ENCODE measurements at places on chromosomes 6 and 20.

DNA sequence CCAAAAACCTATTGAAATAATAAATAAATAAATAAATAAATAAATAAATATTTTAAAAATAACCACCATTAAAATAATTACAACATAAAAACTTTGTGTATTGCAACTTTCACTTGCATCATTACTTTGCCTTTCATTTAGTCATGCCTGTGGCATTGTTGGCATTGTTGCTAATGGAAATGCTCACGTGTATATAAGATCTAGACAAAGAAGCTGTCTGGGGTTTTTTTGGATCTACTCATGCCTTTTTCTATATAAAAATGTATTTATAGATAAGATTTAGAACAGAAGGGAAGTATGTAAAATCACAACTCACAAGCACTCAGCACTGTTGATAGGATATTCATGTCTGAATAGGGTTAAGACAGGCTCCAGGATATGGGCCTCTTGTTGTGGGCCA lies 27.9 kb downstream of the GFRA4 start:
- DNase-seq: no peak

DNA sequence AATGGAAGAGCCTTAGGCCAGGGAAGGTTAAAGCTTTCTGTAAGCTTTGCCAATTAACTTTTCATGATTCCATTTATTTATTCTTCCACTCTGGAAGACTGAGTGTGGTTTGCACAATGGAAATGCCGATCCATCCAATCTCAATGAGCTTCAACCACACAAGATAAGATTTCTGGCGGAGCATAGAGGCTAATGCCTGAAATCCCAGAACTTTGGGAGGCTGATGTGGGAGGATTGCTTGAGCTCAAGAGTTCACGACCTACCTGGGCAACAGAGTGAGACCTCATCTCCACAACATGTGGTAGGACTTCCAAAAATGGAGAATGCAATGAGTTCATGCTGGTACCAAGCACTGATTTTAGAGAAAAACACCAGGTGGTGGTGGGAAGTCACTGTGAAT lies 6.2 kb downstream of the ENPP1 start:
- DNase-seq: no peak

- DNase-seq: no peak
Measured at GRCh38 chr6:49866485-49866943, at the start of gene CRISP1. TSS of gene CRISP1 (minus strand) at chr6:49866535. CDS start at chr6:49857400, 9,135 bp downstream.

DNA sequence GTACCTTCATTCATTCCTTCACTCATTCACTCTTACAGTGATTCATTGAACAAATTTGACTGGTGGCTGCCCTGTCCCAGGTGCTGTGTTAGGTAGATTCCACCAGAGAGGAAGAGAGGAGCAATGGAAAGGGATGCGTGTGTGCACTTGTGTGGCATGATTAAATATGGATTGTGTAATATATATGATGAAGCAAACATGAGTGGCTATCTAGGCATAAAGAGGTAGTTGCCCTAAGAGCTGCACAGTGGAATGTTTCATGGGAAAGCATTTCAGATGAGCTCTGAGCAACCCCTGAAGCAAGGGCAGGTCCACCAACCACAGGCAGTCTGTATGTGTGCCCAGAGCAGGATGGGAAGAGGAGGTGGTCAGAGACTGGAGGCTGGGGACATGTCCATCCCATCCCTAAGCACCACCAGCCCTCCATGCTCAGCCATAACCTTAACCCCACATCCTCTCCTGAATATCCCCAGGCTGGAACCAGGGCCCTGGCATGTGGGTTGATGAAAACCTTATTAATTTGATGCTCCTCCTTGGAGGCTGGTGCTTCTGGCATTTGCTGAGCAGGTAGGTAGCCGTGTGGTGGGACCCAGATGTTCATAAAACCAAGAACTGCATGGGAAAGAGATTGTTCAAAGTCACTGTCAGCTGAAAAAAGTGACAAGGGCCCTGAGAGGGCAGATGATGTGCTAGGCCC lies 226.2 kb downstream of the SYNDIG1 start:
- DNase-seq: no peak

- no peak for DNase-seq
Measured at GRCh38 chr20:9036593-9036992, 32.3 kb upstream of the PLCB4 start.

- no peak for DNase-seq
Measured at GRCh38 chr6:126721581-126722160, 381.8 kb downstream of the CENPW start.

GRCh38 chr6:114342826-114343781 lies at the start of gene HS3ST5:
TSS of gene HS3ST5 (minus strand) at chr6:114343023. CDS start at chr6:114062845, 280,178 bp downstream.
- DNase-seq: no peak

GRCh38 chr20:52071136-52071535 lies 120.4 kb downstream of the ZFP64 start:
- DNase-seq: no peak

DNA sequence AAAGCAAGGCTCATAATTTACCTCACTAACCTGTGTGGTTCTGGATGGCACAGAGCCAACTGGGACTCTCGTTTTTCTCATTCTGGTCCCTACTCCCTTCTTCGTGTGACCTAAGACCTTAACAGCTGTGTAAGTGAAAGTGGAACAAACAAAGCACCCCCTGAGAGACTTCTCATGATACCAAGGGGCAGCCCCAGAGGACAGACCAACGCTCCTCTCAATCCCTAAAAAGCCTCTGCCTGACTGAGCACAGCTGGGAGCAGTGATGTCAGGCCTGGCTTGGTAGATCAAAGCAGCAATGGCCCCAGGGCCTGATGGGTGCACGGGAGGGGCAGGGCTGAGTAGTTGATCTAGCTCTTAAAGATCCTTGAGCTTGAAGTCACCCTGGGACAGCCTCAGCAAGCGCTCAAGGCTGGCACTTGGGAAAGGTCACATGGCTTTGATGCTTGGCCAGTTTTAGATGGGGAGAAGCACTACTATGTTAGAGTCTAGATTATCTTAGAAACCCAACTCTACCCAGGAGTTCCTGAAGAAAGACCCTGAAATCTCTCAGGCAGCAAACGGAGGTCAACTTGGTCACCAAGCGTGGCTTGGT lies 16.2 kb upstream of the TGM2 start:
- no peak for DNase-seq

- no peak for DNase-seq
Measured at GRCh38 chr6:76382201-76382600, 309.7 kb upstream of the IMPG1 start.

DNA sequence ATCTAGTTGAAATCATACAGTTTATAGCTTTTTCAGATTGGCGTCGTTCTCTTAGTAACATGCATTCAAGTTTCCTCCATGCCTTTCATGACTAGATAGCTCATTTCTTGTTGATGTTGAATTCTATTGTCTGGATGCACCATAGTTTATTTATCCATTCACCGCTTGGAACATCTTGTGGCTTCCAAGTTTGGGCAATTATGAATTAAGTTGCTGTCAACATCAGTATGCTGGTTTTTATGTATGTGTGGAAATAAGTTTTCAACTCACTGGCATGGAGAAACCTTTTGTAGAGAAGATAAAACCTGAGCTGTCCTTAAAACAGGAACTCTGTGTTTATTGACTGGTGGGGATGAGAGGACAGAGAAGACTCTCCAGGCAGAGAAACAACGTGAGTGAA lies 248.0 kb downstream of the CDC5L start:
- DNase-seq: no peak

- no peak for DNase-seq
Measured at GRCh38 chr20:10563935-10564492, 109.8 kb downstream of the JAG1 start.

DNA sequence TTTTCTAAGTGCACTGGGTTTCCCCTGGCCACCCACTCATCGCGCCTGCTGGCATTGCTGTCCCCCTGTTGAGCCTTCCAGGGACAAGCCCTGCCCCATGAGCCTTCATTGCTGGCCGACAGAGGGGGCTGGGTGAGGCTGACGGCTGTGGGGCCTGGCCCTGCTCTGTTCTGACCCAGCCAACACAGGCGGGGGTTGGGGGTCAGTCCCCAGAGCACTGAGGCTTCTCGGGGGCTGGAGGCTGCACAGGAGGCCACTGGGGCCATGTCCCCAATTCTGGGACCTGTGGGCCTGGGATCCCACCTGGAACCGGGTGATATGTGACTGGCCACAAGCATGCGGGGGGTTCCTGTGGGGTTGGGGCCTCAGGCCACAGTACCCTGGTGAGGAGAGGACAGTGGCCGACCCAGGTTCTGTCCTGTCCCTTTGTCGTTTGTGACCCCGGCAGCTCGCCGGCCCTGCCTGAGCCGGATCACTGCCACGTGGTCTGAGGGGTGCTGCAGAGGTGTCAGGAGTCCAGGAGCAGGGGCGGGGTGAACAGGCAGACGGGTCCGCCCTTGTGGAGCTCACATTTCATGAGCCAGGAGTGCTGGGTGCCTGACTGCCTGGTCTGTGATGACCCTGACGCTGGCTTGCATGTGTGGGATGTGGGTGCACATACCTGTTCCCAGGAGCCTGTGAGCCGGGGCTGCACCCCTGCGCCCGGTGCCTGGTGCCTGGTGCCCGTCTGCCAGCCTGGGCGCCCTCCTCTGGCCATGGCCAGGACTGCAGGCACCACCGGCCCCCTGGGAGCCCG lies 2.1 kb upstream of the COL20A1 start:
- DNase-seq: no peak

DNA sequence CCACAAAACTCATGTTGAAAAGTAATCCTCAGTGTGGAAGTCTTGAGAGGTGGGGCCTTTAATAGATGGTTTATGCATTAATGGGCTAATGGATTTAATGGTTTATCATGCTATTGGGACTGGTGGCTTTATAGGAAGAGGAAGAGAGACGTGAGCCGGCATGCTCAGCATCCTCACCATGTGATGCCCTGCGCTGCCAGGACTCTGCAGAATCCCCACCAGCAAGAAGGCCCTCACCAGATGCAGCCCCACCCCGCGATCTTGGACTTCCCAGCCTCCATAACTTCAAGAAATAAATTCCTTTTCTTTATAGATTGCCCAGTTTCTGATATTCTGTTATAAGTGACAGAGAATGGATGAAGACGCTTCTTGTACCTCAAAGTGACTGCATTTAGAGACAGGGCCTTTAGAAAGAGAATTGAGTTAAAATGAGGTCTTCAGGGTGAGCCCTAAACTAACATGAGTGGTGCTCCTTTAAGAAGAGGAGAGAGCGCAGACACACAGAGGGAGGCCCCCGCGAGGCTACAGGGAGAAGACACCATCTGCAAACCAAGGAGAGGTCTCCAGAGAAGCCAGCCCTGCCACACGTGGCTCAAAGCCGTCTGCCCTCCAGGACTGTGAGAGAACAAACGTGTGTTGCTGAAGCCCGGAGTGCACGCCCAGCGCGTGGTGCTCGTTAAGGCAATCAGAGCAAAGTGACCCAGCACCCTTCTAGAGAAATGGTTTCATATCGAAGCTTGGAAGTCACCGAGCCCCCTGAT lies 56.9 kb downstream of the IRF4 start:
- DNase-seq: no peak

DNA sequence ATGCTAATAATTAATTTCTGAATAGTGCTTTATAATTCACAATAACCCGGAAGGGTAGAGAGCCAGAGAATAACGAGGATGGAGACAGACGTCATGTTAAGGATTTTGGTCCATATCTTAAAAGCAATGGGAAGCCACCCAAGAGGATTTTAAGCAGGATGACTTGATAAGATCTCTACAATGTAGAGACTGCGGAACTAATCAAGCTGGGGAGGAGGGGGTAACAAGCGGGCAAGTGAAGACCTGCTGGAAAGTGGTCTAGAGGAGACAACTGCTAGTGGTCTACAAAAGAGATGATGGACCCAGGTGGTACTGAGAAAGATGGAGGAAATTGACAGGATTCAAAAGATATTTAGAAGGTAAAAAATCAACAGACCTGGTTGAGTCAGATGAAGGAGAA lies 7.2 kb downstream of the ZBTB2 start:
- no peak for DNase-seq

DNA sequence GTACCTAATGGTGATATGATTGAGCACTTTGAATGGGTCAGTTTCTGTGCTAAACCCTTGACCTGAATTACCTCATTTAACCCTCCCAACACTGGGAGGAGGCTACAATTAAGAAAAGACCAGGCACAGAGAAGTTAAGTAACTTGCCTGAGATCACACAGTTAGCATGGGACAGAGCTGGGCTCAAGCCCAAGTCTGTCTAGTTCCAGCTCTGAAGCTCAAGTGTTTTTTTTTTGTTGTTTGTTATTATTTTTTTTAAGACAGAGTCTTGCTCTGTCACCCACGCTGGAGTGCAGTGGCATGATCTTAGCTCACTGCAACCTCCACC lies 4.0 kb downstream of the FAM83D start:
- DNase-seq: no peak

GRCh38 chr6:130896249-130896648 lies 69.0 kb downstream of the SMLR1 start:
- no peak for DNase-seq

DNA sequence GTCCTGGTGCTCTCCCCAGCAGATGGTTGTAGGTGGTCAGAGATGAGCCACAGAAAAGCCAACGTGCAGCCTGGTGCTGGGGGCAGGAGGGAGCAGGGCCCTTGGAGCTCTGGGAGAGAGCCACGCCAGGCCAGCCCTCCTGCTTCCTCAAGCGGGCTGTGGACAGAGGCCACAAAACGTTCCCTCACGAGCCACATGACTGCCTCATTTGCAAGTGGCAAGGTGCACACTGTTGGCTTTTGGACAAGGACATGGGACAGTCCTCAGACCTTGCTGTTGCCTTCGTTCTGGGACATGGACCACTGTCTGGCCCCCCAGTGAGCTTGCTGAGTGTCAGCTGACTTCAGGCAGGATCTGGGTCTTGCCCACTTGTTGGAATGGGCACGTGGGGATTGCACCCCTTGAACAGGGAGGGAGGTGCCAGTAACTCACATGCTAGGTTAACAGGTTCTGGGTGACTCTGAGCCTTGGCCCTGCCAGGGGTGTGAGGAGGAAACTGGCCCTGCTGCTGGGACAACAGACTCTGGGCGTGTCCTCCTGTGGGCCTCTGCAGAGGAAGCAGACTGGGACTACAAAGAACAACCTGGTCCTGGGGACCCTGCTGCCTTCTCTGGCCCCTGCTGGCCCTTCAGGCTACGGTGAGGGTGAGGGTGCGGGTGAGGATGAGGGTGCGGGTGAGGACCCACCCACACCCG lies 2.6 kb downstream of the SLCO4A1 start:
- DNase-seq: no peak

DNA sequence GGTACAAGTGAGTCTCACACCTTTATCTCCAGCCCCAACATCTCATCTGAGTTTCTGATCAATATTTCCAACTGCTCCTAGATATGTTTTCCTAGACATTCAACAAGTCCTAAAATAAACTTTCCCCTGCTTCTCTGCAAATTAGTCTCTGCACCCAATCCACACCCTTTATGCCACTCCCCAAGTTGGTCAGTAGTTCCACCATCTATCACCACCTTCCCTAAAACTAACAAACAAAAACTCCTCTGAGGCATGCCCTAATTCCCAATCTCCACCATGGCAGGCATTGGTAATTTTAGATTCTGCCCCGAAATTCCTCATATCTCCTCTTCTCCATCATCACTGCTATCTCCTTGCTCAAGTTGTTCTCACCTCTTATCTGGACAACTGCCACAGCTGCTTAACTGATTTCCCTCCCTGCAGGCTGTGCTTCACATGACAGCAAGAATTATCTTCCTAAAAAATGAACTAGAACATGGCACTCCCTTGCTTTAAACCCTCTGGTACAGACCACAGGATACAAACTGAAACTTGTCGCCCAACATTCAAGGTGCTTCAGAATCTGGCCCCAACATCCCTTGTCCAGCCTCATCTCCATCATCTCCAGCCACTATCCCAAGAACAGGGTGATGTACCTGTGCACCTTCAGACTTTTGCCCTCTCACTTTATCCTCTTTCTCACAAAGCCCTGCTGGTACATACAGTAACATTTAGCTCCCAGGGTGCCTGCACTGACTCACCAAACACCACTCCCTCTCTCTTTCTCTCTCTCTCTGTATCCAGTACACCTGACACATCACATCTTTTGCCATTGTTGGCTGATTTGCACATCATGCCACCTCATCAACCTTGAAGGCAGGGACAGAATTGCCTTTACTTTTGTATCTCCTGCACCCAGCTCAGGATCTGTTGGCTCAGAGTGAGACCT lies 55.5 kb downstream of the ZHX3 start:
- DNase-seq: no peak
